ENCODE measurements at places on chromosomes 12 and 14.

- DNase-seq: no peak
Measured at GRCh38 chr12:24127919-24128721, 178.7 kb upstream of the SOX5 start.

- no peak for DNase-seq
Measured at GRCh38 chr14:68782091-68782981, 10.5 kb downstream of the ZFP36L1 start.

GRCh38 chr12:75603475-75603874 lies 92.1 kb upstream of the KRR1 start:
- no peak for DNase-seq

- peak; percentile 69 for DNase-seq
Measured at GRCh38 chr12:69687390-69687789, 11.7 kb downstream of the BEST3 start.

DNA sequence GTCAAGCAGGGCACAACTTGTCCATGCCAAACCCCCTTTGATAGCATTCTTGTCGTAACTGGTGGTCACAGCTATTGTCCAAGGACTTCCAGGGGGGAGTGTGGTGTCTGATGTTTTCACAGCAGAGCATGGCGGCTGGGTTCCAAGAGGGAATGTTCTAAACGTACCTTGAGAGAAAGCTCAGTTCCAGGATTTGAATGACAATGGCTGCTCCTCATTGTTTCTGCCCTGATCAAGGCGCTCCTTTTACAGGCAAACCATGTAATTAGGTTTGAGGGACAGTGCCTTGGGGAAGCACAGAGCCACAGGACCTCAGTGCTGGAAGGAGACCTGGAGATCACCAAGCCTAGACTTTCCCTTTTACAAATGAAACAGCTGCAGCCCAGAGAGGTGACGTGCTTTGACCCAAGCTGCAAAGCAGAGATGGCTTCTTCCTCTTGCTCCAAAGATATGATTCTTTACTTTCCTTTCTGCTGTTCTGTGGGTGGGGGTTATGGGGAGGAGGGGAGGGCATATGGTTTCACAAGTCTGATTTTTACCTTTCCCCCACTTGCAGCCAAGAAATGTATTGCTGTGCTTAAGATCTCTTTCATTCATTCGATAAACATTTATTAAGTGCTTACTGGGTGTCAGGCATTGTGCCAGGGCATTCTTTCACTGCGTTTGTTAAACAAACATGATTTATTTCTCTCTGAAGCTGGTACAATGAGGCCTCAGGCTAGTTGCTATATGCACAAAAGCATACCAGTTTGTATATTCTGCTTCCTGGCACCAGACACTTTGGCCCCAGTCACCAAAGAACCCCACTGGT lies 172.8 kb downstream of the KTN1 start:
- DNase-seq: peak; percentile 95

- no peak for DNase-seq
Measured at GRCh38 chr12:53532021-53532420, 24.7 kb upstream of the NPFF start.

DNA sequence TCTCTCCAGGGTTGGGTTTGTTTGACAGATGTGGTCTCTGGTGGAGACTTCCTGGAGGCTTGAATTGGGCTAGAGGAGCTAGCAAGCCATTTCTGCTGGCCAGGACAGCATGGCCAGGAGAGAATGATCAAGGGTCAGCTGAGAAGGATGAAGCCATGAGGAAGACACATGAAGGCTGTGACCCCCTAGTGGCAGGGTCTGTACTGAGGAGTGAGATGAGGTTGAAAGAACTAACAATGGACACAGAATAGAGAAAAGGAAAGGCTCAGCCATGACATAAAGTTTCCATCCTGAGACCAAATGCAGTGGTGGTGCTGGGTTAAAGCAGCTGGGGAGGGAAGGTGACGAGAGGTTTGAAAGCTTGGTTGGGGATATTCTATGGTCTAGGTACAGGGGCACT lies 89.9 kb downstream of the NT5DC3 start:
- no peak for DNase-seq
